ENCODE measurements at places on chromosomes 5 and 9. TPM values are rescaled to one million over a fixed set of nuclear protein-coding genes. Genes with fewer than 3 reads are reported as not detected.

- DNase-seq: no peak
- no peak overlapping the region for H3K4me3 ChIP-seq
- H3K27me3 ChIP-seq: no peaks in the 10 kb centered on the region
Measured at GRCh38 chr5:132915681-132916080, 42.2 kb downstream of the LEAP2 start.

DNA sequence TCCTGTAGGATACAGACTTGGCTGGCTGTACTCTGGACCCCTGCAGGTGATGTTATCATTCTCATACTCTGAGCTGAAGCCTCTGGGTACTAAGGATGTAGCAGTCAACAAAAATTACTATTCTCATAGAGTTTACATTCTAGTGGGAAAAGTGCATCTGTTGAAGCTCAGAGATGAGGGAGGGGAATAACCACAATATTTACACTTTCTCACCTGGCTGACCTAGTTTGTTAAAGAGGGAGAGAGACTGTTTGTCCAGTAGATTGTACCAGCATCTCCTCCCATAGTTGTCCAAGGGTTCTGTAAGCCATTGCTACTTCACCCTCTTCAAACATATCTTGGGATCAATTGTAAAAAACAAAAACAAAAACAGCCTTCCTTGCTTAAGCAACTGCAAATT is 33.8 kb upstream of the CHD1 start:
- H3K27ac ChIP-seq: no peak overlapping the region
- no peaks in the 10 kb centered on the region for H3K27me3 ChIP-seq
- peaks cover 8% of the 10 kb centered on the region for H3K36me3 ChIP-seq
- no peak for DNase-seq
- H3K4me3 ChIP-seq: no peak overlapping the region

DNA sequence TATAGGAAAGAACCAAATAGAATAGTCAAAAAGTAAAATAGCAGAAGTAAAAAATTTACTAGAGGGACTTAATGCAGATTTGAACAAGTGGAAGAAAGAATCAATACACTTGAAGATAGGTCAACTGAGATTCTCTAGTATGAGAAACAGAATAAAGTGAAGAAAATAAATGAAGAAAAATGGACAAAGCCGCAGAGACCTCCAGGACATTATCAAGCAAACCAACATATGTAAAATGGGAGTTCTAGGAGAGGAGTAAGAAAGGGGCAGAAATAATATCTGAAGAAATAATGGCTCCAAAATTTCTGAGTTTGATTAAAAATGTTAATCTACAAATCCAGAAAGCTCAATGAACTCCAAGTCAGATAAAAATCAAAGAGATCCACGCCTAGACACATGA is 70.0 kb upstream of the ZBTB43 start:
- no peak overlapping the region for H3K4me3 ChIP-seq
- H3K36me3 ChIP-seq: peaks cover 17% of the 10 kb centered on the region
- DNase-seq: no peak
- no peaks in the 10 kb centered on the region for H3K27me3 ChIP-seq
- H3K27ac ChIP-seq: no peak overlapping the region
- no peaks in the 10 kb centered on the region for H3K4me1 ChIP-seq

Gene ADAMTS6
- total RNA-seq: 2.5 TPM

Gene TRAF2
- total RNA-seq: 73.3 TPM

Gene HCN1
- total RNA-seq: not detected

Gene IL13
- total RNA-seq: 16.3 TPM

- no peaks in the 10 kb centered on the region for H3K36me3 ChIP-seq
- no peaks in the 10 kb centered on the region for H3K27me3 ChIP-seq
- DNase-seq: no peak
Measured at GRCh38 chr5:11048760-11049159, 287.7 kb upstream of the DAP start.

Gene FAM170A
- not detected for total RNA-seq

- peaks cover 6% of the 10 kb centered on the region for H3K4me1 ChIP-seq
- no peaks in the 10 kb centered on the region for H3K27me3 ChIP-seq
- H3K27ac ChIP-seq: no peak overlapping the region
- no peaks in the 10 kb centered on the region for H3K36me3 ChIP-seq
- no peak overlapping the region for H3K4me3 ChIP-seq
Measured at GRCh38 chr5:138065102-138065501, 18.7 kb upstream of the WNT8A start.

GRCh38 chr5:134515801-134516200 is 9.7 kb upstream of the JADE2 start:
- H3K36me3 ChIP-seq: no peaks in the 10 kb centered on the region
- DNase-seq: no peak
- no peak overlapping the region for H3K27ac ChIP-seq

Gene ZBED3
- total RNA-seq: 11.4 TPM

Gene ADAMTS16
- not detected for total RNA-seq

- no peak overlapping the region for H3K4me3 ChIP-seq
- H3K27ac ChIP-seq: no peak overlapping the region
- peaks cover 17% of the 10 kb centered on the region for H3K36me3 ChIP-seq
- DNase-seq: no peak
- H3K4me1 ChIP-seq: peaks cover 11% of the 10 kb centered on the region
Measured at GRCh38 chr5:115616892-115617291, 8.9 kb downstream of the TMED7 start.

Gene CTXN3
- not detected for total RNA-seq

- H3K27me3 ChIP-seq: no peaks in the 10 kb centered on the region
- no peak overlapping the region for H3K4me3 ChIP-seq
- no peaks in the 10 kb centered on the region for H3K4me1 ChIP-seq
- H3K36me3 ChIP-seq: no peaks in the 10 kb centered on the region
Measured at GRCh38 chr5:8864053-8864452, 681.8 kb downstream of the SEMA5A start.

DNA sequence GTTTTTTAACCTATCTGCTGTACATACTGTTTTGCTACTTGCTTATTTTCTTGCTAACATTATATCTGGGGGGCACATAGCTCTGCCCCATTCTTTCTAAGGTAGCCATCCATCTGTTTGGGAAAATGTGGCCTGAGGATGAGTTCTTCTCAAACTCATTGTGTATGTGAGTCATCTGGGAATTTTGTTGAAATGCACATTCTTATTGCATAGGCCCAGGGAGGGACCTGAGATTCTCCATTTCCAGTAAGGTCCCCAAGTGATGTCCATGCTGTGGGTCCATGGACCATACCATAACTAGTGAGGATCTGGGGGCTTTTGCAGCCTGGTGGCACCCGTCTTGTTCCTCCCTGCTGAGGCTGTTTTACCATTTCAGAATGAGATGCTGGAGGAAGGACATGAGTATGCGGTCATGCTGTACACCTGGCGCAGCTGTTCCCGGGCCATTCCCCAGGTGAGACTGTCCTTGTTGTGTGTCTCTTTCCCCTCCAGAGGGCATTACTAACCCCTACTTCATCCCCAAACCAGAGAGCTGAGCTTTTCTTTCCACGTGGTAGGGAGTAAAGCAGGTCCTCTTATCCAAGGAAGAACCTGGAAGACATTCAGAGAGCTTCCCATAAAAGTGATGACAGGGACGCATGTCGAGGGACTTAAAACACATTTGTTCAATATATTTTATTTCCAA is 28.6 kb downstream of the CYFIP2 start:
- H3K4me1 ChIP-seq: peaks cover 60% of the 10 kb centered on the region
- H3K27me3 ChIP-seq: no peaks in the 10 kb centered on the region
- peak overlapping the region; percentile 67 for H3K27ac ChIP-seq

Gene TRIM36
- total RNA-seq: not detected

DNA sequence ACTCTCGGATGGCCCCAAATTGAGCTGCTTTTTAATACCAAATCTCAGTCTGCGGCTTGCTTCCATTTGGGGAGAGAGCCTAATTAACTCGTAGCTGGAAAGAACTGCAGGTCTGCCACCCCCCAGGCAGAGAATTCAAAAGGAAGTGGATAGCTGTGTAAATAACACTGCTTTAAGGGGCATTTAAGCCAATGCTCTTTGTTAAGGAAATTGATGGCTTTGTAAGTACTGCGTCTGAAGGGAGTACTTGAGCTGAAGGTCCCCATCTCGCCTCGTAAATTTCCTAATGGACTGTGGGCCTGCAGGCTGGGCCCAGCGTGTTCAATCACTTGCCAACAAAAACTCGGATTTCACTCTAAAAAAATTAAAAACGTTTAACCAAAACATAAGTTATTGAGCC is 132.7 kb downstream of the PAPPA start:
- H3K27ac ChIP-seq: no peak overlapping the region
- no peaks in the 10 kb centered on the region for H3K4me1 ChIP-seq
- no peaks in the 10 kb centered on the region for H3K36me3 ChIP-seq

DNA sequence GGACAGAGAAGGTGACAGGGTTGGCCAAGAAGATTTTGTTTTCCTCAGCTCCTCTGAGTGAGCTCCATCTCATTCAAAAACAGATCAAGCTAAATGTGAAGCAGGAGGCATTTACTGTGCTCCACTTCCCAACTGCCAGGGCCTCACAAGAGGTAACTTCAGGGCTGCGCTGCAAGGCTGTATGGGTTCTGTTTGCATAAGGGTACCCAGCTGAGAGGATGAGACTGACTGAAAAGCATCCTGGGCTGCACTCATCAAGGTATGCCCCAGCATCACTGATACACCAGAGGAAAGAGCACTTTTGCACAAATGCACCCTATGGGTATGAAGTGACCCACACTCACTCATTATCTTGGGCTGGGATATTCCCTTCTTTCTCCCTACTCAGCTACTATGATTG is 316.2 kb upstream of the HAPLN1 start:
- no peaks in the 10 kb centered on the region for H3K27me3 ChIP-seq
- DNase-seq: no peak
- no peaks in the 10 kb centered on the region for H3K36me3 ChIP-seq

Gene GPR21
- total RNA-seq: 1.3 TPM

Gene ZNF879
- total RNA-seq: 2.6 TPM

Measured in activated T-cell treated with anti-CD3 and anti-CD28 coated beads, Interleukin-2, amount 50 U/mL, for 72 hours (primary cell).